Stimulated activated CD8-positive, alpha-beta memory T cell treated with anti-CD3 and anti-CD28 coated beads, Interleukin-15, amount 100 ng/mL, for 4 hours (primary cell): ENCODE measurements at places on chromosomes 3 and 15.

DNA sequence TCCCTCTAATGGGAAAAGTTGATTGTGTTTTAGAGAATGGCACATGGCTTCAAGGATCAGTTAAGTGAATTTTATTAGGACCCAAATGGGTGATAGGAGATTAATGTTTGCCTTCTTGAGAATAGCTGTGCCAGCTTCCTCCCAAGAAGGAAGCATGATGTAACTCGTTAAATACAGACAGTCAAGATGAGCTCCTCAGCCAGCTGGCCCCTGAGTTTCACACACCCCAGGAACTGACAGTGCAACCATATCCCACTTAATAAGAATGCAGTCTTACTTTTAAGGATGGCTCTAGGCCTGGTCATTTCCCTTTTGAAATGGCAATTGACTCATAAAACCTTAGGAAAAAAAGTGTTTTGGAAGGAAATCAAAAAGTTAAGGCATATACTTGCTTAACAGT, 472.8 kb upstream of the KCNMB2 start:
- DNase-seq = no peak

- DNase-seq = no peak
Measured at GRCh38 chr15:51121118-51121517, 26.4 kb upstream of the TNFAIP8L3 start.

DNA sequence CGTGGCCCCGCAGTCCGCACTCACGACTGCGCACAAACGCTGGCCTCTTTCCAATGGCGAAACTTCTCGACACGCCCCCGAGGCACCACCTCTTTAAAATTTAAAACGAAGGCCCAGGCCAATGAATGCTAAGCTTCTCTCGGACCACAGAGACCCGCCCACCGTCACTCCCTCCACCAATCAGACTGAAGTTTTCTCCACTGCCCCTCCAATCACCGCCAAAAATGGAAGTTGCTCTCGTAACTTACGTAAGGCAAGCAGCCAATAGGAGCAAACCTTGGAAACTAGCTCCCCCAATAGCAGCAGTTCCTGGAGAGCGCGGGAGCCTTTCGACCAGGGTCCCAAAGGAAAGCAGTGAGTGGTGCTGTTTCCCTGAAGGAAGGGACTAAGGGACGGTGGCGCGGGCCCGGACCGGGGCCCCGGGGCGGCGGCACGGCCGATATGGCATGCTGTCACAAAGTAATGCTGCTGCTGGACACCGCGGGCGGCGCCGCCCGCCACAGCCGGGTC, at the start of gene TICRR:
TSS of gene TICRR (plus strand) at position 324 of the 510 bp plus-strand sequence. CDS start at position 442, 118 bp downstream.
- DNase-seq = peak; percentile 86

DNA sequence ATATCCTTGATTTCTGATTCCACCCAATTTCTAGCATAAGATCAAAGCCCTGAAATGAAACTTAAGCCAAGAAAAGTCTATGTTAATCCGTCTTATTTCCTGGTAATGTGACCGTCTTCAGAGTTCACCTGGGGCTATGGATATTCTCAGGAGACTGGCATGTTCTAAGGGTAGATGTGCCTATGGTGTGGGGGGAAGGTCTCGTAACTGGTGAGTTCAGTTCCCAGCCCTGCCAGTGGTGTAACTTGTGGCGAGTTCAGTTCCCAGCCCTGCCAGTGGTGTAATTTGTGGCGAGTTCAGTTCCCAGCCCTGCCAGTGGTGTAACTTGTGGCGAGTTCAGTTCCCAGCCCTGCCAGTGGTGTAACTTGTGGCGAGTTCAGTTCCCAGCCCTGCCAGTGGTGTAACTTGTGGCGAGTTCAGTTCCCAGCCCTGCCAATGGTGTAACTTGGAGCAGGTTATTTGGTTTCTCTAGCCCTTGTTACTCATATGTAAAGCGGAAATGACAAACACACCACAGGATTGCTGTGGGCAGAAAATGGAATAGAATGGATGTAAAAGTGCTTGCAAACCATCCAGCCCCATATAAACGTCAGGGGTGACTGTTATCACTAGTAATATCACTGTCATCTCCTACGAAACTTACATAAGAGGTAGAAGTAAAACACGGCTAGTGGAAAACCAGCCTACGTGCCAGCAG, 30.4 kb downstream of the SLC51A start:
- no peak for DNase-seq

GRCh38 chr3:108394563-108394962, 98.2 kb downstream of the HHLA2 start:
- DNase-seq = no peak

- no peak for DNase-seq
Measured at GRCh38 chr3:41173926-41174885, 25.1 kb upstream of the CTNNB1 start.

DNA sequence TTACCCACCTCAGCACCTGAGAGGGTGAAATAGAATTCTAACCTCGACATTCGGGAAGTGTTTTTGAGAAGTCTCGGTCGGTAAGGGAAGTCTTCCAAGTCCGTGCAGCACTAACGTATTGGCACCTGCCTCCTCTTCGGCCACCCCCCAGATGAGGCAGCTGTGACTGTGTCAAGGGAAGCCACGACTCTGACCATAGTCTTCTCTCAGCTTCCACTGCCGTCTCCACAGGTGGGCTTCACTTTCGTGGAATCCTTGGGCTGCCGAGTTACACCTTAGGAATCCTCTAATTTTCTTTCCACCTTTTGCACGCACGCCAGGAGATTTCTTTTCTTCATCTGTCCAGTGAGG, 775 bp downstream of the CCNDBP1 start:
- DNase-seq = no peak

DNA sequence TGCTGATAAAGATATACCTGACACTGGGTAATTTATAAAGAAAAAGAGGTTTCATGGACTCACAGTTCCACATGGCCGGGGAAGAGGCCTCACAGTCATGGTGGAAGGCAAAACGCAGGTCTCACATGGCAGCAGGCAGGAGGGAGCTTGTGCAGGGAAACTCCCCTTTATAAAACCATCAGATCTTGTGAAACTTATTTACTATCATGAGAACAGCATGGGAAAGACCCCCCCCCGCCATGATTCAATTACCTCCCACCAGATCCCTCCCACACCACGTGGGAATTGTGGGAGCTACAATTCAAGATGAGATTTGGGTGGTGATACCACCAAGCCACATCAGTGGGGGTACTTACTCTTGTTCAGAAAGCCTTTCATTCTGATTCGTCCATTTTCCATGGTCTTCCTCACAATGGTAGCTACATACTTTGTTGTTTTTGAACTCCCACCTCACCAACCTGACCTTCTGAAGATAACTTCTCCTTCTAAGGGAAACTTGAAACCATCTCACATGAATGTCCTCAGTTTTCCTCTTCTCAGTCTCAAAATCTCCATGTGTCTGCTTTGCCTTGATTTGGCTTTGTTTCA, 275.6 kb upstream of the PROK2 start:
- DNase-seq = no peak

DNA sequence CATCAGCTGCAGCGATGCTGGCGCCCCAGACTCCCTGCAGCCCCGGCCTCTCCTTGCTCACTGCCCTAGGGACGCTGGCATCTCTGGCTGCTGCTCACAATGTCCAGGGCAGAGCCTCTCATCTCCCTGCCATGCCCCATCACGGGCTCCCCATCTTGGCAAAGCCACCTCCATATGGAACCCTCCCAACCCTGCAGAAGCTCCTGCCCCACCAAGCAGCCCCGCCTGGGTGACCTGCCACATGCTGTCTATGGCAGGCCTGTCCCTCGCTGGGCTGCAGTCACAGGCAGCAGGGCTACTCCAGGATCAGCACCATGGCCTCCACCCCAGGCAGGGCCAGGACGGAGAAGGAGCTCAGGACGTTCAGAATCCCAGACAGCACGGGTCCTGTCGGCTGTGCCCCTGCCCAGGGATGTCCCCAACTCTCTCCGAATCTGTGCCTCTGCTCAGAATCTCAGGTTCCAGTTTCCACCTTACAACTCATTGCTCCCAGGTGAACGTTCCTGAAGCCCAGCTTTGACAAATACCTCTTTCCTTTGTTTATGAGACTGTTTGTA, 58.4 kb downstream of the PLXNA1 start:
- no peak for DNase-seq

- DNase-seq = no peak
Measured at GRCh38 chr3:88434001-88434400, 284.2 kb downstream of the C3orf38 start.

DNA sequence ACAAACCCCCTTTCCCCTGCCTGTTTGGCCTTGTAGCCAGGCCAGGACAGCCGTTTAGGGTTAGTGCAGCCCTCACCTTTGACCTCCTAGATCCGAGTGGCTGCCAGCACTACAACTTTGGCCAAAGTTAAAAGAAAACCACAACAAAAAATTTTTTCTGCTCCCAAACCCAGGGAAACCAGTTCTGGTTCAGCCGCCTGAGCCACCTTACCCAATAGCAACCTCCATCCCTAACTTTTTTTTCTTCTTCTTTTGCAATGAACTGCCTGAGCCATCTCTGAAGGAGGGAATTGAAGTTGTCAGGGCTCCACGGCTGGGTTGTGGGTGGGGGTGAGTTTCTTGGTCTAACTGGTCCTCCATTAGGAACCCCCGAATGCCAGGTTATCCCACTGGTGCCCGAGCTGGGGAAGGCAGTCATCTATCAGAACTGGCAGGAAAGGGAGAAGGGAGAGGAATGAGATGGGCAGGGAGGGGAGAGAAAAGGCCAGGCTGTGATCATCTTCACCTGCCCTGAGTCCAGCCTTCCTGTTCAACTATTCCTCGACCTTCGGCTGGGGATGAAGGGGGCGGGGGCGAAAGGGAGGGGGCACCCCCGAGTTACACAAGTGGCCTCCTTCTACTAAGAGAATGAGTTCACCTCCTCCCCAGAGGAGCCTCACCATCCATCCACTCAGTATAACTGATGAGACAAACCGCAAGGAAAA, 6.2 kb upstream of the NR2F2 start:
- DNase-seq = no peak

DNA sequence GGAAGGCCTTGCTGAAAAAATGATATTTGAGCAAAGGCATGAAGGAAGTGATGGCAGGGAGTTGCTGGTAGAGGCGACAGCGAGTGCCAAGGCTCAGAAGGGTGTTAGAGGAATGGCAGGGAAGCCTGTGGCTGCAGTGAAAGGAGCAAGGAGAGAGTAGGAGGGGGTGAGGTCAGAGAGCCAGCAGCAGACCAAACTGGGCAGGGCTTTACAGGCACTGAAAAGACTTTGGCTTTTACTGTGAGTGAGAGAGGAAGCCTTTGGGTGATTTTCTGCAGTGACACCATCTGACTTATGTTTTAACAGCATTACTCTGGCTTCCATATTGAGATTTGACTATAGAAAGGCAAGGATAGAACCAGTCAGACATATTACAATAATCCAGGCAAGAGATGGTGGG, 11.4 kb downstream of the TICRR start:
- no peak for DNase-seq

DNA sequence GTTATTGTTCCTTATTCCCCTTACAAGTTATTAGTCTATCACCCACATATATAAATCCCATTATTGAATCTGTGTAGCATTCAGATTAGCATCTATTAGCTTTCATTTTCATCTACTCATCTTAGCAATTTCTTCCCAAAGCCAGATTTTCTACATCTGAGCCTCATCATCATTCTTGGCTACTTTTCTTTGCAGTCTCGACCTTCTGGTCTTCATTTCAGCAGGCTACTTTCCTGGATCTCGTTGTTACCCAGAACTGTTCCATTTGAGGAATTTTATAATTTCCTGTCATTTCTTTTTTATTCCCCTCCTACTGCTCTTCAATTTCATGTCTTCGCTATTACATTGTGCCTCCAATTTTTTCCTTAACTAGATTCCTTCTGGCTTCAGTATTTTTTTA, 51.8 kb downstream of the SPRED1 start:
- no peak for DNase-seq

DNA sequence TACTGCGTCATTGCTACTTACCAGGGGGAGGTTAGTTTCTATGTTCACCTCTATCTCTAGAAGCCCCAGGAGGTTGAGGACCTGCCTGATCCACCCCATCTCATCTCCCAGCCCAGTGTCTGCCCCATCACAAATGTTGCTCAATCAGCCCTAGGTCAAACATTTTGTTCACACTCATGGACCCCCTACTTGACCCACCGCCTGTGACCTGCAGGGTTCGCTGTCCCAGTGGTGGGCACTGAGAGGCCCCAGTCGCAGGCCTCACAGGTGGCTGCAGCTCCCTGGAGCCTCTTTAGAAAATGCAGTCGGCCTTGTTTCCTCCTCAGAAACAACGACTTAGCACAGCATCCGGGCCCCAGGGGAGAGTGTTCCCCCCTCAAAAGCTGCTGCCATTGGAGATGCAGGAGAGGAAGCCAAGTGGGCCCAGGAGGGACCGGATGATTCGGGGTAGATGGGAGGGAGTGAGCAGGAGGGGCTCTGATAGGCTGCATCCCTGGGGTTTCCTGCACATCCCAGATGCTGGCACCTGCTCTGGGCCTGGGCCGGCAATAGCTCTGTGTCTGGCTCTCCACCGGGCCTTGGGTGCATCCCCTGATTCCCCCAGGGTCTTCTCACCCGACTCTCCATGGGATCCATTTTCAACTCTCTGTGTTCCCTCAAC, 18.4 kb upstream of the INSYN1 start:
- no peak for DNase-seq

DNA sequence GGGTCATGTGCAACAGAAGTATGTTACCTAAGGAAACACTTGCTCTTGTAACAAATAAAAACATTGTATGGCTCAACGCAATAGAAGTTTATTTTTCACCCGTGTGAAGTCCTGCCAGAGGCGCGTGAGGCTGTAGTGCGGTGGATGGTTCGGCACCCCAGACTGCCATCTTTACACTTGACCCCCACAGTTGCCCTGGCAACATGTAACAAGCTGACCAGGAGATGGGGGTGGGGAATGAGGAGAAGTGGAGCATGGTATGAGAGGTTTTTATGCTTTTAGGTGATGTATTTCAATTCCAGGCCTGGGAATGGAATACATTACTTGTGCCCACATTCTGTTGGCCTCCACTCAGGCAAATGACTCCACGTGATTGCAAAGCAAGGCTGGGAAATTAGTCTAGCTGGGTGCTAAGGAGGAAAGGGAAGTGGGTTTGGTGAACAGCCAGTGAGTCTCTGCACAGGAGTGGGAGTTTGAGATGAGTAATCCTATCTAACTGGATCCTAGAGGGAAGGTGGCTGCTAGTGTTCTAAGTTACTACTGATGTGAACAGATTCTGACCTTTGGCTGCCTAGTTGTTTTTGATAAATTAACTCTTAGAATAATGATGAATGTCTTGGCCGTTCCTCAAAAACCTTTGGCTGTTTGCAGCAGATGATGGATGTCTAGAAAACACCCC, 33.8 kb upstream of the GREM1 start:
- DNase-seq = no peak

- DNase-seq = no peak
Measured at GRCh38 chr3:150503402-150504099, 42.7 kb downstream of the SERP1 start.

DNA sequence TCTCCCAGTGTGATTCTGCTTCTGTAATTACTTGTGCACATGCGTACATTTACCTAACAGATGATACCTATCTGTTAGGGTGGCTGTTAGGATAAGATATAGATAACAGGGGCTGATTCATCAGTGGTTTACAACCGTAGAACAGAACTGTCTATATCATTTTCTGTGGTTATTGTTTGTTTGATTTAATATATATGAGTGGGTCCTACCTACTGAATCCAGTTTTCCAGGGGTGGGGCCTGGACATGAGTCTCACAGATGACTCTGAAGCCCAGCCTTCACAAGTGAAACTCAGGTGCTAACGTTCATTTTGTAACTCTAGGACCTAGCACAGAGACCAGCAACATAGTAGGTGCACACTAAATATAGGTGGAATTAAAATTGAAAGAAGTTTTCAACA, 10.4 kb upstream of the ACAP2 start:
- DNase-seq = peak; percentile 9

- DNase-seq = no peak
Measured at GRCh38 chr3:156017352-156018030, 102.9 kb upstream of the KCNAB1 start.
